ENCODE measurements at places on chromosomes 1 and 21.

DNA sequence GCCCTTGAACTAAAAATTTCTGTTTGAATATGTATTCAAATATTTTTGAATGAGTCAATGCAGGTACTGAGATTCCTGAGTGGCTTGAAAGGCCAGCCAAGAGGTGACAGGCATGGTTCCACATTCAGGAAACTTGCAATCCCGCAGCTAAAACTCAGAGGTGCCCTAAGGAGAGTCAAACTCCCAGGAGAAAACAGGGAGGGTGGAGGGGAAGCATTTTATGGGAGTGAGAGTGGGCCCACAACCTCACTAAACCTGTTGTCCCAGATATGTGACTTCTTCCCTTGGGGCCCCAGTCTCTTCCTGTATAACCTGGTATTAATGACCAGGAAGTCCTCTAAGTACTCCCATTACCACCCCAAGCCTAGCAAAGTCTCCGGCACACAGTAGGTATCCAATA, 189.6 kb downstream of the PLPP3 start:
- DNase-seq: no peak

GRCh38 chr1:22749503-22749902, 38.9 kb downstream of the EPHB2 start:
- DNase-seq: no peak

DNA sequence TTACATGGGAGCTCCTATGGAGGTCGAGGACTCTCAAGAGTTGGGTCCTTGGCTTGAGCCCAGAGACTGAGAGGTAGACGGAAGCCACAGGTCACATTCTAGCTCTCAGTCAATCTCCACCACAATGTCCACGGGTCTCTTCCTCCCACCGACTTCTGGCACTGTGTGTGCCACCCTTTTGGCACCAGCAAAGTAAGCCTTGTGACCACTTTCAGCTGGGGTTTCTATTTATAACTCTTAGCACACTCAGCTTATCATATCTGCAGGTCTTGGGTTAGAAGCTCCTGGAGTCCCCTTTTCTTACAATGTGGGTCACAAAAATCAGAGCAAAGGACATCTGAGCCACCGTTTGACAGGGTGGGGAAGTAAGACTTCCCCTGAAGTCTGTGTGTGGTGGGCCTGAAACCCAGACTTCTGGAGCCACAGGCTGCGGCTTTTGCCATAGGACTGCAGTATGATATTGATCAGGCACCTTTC, 28.3 kb downstream of the NCMAP start:
- DNase-seq: no peak

DNA sequence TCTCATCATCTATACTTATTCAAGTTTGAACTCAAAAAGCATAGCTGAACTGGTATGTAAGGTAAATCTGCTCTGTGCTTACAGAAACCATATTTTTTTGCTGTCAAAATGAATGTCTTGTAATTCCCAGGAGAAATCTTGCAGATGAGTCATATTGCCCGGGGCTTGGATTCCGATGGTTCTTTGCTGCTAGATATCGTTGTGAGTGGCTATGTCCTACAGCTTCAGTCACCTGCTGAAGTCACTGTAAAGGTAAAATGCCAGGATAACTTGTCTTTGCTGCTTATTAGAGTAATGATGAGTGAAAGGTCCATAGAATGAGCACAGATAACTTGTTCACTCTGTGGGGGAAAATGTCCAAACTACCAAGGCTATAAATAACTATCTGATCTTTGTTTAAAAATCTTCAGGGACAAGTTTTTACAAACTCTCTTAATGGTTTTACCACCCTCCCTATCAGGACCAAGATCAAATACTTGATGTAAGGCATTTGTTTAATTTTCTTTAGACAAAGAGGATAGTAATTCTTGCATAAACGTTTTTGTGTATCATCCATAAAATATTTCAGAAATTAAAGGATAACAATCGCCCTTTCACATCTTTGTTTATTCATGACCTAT, 222.3 kb downstream of the TPR start:
- no peak for DNase-seq

DNA sequence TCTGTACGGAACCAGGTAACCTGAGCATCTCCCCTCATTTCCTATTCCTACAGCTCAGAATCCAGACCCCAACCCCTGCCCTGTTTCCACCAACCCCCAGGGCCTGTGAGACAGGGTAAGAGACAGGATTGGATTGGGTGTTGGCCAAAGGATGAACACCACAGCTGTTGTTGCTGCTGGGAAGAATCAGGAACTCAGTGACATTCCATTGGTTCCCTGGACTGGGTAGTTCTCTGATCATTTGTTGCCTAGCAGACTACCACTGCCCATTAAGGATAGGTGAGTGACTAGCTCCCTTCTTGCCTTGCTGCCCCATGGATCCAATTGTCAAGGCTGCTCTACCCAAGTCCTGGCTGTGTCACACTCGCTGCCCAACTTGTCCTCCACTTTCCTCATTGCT, 10.0 kb downstream of the NCSTN start:
- DNase-seq: no peak

Measured in NCI-H1417 (cell line).